Activated T-cell treated with anti-CD3 and anti-CD28 coated beads for 1 hour (primary cell): ENCODE measurements at places on chromosomes 12 and 14.

GRCh38 chr14:28966416-28967233, 200.0 kb downstream of the FOXG1 start:
- no peak for DNase-seq

DNA sequence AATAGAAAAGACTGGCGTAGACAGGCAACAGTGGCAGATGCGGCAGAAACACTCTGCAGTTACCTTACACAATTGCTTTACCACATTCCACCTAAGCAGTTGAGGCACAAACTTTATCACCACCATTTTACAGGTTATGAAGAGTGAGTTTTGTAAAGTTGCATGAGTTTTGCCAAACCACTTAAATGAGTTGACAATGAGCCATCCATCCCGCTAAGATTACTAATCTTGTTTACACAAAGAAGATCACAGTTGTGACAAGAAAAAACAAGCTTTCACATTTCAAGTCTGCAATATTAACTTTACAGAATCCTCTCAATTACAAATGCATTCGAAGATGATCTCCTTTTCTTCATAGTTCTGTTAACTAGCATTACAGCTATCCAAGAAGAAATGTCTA, 1.8 kb downstream of the TMCC3 start:
- DNase-seq: no peak

DNA sequence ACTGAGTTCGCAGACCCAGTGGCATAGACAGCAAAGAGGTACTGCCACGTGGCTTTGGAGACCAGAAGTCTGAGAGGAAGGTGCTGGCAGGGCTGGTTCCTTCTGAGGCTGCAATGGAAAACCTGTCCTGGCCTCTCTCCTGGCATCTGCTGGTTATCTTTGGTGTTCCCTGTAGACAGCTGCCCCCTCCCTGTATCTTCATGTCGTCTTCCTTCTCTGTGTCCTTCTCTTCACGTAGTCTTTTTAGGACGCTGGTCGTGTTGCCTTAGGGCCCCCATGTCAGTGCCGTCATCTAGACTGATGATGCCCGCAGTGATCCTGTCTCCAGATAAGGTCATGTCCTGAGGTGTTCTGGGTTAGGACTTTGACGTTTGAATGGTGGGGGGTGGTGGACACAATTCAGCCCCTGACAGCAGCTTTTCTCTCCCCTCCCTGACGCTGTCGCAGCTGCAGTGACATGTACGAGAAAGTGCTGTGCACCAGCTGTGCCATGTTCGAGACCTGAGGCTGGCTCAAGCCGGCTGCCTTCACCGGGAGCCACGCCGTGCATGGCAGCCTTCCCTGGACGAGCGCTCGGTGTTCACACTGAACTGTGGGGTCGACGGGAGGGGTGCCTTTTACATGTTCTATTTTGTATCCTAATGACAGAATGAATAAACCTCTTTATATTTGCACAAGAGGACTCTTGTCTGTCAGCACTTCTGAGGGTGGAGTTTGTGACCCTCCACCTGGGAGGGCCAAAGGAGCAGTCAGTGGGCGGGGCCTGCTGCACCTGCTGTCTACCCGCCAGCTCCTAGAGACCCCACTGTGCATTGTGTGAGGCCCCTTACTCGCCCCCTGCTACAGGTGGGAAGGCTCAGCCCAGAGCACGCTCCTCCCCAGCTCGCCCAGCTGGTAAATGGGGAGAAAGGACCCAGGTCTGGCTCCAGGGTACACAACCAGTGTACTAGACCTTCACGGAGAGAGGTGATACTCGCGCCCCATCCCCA, 6.3 kb downstream of the SIVA1 start:
- DNase-seq: no peak

DNA sequence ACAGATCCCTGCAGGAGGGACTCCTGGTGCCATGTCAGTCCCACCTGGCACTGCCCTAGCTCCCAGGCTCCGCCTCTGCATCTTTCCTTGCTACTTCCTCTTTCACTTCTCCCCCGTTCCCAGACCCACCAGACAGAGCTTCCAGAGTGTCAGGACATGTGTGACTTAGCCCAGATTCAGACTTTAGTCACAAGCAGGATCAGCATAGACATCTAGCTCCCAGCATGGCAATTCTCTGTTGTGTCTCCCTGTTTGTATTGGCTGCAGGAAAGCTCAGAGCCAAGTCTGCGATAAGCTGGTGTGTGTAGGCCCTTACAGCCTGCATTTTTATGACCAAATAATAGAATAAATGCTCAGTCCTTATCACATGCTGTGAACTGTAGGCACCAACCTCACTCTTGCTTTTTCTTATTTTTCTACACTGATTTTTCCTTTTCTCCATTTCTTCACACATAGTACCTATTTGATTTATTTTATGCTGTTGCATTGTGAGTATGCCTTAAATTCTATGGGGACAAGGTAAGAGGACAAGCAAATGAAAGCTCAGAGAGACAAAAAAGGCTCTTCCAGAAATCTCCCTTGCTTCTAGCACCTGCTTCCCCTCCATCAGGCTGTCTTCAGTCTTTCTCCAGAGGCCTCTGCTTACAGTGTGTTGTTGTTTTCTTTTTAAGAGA, 5.9 kb downstream of the DHRS2 start:
- no peak for DNase-seq

DNA sequence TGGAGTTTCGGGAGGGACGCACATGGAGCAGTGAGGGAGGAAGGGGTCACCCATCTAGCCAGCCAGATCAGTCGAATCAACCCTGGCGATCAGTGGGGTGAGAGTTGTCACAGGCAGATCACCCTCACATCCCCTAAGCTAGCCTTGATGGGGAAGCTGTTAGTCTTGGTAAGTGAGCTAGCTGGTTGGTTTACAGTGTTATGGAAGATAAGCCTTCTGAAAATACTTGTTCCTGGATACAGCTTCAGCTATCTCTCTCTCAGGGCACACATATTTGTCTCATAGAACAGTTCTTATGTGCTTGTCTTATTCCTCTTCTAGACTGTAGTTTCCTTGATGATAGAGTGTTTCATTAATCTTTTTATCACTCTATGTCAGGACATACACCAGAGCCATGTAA, 26.2 kb upstream of the MANSC4 start:
- no peak for DNase-seq

DNA sequence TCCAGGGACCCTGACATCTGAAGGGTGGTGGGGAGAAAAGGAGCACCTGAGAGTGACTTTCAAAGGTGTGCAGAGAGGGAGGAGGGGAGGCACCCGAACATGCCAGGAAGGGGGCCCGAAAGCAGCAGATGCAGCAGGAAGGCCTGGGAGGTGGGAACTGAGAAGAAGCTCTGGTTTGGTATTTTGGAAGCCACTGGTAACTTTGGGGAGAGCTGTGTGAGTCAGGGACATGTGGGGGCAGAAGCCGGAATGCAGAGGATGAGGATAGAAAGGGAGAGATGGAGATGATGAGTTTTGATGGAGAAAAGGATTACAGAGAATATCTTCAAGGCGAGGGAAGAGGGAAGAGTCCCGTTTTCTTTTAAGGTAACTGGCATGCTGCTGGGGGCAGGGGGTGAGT, 50.1 kb downstream of the NRXN3 start:
- DNase-seq: no peak

- no peak for DNase-seq
Measured at GRCh38 chr12:79508622-79509021, 182.1 kb downstream of the PAWR start.

GRCh38 chr12:27460471-27460978, 14.0 kb downstream of the SMCO2 start:
- DNase-seq: no peak

GRCh38 chr12:27896419-27896990, 76.0 kb downstream of the PTHLH start:
- DNase-seq: no peak

DNA sequence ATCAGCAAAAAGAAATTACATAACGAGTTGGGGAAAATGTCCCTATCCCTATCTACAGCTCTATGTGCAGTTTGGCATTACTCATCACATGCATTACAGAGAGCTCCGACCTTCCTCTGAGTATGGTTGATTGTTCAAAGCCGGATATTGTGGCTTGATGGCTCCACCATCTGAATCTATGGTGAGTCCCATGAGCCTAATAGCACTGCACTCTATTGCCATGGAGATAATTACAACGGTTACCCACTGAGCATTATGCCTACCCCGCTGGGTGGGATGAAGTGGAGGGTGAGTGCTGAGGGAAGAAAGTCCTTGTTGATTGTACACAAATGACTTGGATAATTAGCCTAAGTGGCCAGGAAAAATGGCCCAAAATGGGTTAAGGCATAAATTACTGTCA, 800.5 kb downstream of the NRXN3 start:
- no peak for DNase-seq

- no peak for DNase-seq
Measured at GRCh38 chr12:18676996-18677588, 60.7 kb downstream of the PLCZ1 start.

DNA sequence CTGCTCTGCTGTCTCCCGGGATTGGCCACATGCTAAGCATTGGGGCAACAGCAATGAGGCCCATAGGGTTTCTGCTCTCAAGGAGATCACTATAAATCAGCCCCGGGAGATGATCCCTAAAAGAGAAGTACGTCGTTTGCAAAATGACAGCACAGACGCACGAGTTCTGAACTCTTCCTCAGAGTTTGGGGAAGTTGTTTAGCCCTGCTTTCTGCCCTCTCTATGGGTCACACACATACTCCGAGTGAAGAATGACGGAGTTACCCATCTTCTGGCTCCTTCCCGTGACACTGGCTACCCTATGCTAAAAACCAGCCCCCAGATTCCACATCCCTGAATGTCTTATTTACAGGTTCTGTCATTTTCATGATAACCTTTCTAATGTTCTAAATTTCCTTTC, 258.0 kb upstream of the PLEKHG7 start:
- no peak for DNase-seq

GRCh38 chr12:56461235-56462159, 6.9 kb upstream of the SPRYD4 start:
- DNase-seq: no peak

- no peak for DNase-seq
Measured at GRCh38 chr14:44428231-44428945, 78.7 kb downstream of the FSCB start.

DNA sequence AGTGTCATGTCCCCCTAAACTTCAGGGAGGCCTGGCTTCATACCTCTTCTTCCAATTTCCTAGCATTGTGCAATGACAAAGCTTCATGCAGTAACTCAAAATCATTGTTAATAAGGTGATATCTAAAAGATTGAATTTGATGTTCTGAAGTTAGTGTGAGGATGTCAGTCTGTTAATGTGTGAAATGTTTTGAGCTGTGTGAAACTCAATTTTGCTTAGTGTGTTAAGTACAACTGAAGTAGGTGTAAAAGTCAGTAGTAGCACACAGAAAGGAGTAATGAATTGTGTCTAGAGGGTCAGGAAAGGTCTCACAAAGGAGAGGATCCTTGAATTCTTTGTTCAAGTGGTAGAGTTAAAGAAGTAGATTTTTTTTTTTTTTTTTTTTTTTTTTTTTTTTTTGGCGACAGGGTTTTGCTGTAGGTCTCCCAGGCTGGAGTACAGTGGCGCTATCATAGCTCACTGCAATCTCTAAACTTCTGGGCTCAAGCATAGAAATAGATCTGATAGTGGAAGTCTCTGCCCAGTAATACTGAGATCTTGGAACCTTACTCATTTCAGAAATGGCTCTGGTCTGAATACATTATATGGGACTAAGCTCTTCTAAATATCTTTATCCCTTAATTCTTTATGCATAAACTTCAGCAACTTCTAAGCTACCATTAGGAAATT, 63.9 kb downstream of the FUT8 start:
- DNase-seq: no peak
